Activated naive CD8-positive, alpha-beta T cell treated with anti-CD3 and anti-CD28 coated beads for 36 hours (primary cell): ENCODE measurements at places on chromosomes 11 and 22.

DNA sequence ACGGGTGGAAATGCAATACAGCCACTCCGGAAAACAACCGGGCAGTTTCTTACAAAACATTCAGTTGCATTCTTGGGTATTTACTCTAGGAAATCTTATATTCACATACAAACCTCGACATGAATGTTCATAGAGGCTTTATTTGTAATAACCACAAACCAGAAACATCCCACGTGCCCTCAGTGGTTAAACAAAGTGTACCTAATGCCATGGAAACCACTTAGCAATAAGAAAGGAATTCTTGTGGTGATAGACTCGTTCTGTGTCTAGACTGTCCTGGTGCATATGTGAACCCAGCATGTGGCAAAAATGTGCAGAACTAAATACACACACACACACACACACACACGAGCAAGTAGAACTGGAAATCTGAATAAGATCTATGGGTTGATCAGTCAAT is 1073.3 kb downstream of the TBC1D22A start:
- no peak for DNase-seq

- no peak for DNase-seq
These were observed 12.0 kb upstream of the EED start for GRCh38 chr11:86232556-86232955.

GRCh38 chr11:65316227-65317024 is 1.8 kb downstream of the CDC42EP2 start:
- DNase-seq, result no peak

DNA sequence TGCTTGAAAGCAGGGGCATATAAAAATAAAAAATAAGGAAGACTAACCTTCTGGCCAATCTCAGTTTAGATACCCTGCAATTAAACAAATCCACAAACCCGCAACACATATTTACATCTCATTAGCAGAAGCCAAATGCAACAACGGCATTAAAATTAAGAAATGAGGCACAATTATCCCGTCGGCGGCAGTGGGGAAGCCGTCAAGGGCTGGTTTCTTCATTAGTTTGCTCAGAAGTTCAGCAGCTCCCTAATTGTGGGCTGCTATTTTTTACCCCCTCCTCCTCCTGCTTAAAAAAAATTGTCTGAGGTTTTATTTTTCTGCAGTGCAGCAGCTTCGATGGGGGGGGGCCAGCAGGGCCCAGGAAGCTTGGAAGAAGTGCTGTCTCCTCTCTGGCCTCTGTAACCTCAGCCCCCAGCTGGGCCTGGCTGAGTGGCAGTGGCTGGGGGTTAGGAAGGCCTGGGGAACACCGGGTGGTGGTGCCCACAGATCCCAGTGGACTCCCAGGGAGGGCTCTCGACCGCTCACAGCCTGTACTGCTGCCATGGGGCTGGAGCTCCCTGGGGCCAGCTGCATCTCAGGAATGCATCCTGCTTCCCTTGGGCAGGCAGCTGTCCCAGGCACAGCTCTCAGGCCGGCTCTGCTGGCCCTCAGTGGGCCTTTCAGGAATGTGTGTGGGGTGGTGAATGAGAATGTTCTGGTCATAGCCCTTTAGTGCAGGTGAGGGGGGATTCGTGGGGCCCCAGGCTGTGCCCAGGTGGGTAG is 148.7 kb upstream of the B3GAT1 start:
- DNase-seq, result no peak

DNA sequence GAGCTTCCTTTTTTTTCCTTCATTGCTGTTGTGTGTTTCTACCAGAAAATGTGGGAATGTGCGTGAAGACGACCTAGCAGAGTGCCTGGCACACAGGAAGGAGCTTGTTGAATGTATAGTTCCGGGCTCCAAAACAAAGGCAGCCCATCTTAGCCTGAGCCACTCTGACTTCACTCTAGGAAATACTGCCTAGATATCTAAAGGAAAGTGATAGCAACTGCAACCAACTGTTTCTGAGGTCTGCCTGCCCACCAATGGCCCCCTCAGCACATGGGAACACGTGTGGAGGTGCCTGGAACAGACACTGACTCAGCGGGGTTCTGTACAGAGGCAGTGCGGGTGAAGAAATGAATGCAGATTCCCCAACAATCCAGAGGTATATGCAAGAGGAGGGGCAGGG is 14.7 kb upstream of the XBP1 start:
- DNase-seq, result no peak

GRCh38 chr22:17303840-17304779 is 65.2 kb upstream of the CECR2 start:
- peak; percentile 75 for DNase-seq

- DNase-seq, result no peak
These were observed 80.2 kb downstream of the PLEKHA7 start for GRCh38 chr11:16933756-16934603.

- DNase-seq, result no peak
These were observed 23.1 kb downstream of the CBL start for GRCh38 chr11:119229288-119229672.

GRCh38 chr11:77080643-77081210 is 14.0 kb downstream of the CAPN5 start:
- no peak for DNase-seq

DNA sequence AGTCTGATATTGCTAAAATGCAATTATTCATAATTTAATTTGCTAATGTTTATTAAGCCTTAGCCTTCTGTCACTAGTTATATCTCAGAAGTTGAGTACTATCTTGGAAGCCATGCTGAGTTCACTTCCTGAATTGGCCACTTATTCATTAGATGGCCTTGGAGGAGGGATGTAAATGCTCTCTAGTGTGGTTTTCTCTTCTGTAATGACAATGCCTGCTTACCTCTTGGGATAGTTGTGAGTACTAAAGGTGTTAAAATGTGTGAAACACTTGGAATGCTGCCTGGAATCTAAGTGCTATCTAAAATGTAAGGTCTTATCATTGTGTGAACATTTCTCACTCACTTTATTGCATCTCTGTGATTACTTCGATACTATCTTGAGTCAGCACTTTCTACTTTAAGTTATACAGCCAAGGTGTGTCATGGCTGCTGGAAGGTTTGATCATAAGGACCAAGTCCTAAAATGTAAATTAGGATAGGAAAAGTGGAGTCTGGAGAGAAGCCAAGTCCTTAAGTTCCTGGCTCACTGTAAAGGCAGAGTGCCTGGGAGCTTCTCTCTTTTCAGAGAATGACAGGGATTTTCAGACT is 12.4 kb downstream of the GLYATL2 start:
- DNase-seq, result no peak

- no peak for DNase-seq
These were observed 11.9 kb upstream of the ARHGAP42 start for GRCh38 chr11:100675115-100675650.

- no peak for DNase-seq
These were observed at the start of gene MTNR1B for GRCh38 chr11:92969634-92970347. Gene MTNR1B, plus strand, starts transcription at chr11:92969651. Its CDS starts 75 bp downstream, at chr11:92969726.

GRCh38 chr22:48885271-48885918 is 942.3 kb downstream of the BRD1 start:
- DNase-seq, result no peak

GRCh38 chr11:63775191-63775590 is 6.6 kb upstream of the ZFTA start:
- DNase-seq, result no peak

GRCh38 chr22:37571258-37571991 is 8.5 kb downstream of the LGALS2 start:
- no peak for DNase-seq

DNA sequence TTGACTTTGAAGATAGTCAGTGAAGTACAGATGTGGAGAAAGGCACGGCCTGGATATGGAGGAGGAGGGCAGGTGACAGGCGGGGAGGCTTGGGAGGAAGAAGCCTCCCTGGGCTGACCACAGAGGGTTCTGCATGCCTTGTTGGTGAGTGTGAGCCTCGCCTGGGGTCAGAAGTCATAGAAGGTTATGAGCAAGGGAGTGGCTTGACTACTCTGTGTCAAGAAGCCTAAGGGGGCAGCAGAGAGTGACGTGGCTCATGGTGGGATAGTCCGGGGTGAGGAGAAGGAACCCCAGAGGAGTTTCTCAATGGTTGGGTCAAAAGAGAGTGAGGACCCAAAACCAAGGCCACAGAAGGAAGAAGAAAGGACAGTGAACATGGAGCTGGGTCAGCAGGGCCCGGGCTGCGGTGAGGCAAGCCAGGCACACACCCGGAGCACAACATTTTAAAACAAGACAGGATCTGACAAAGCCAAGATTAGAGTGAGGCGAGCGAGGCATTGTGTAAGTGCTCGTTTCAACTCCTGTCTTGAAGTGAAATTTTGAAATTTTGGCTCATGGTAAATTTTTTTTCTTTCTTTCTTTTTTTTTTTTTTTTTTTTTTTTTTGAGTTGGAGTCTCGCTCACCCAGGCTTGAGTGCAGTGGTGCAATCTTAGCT is 31.9 kb downstream of the PDGFB start:
- DNase-seq, result no peak

DNA sequence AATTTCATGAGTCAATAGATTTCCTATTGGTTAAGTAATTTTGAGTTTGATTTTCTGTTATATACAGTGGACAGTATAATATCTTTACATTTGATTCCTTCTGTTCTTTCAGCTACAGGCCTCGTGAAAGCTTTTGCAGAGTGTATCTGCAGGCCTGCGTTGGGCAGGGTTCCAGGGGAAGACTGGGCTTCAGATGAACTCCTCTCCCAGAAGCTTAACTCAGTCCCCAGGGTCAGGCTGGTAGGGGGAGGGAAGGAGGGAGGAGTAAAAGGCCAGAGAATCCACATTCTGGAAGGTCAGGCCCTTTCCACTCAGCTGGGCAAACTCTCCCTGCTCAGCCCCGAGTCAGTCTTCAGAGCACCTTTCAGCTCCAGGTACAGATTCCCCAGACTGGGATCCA is 100.4 kb upstream of the NECTIN1 start:
- no peak for DNase-seq

DNA sequence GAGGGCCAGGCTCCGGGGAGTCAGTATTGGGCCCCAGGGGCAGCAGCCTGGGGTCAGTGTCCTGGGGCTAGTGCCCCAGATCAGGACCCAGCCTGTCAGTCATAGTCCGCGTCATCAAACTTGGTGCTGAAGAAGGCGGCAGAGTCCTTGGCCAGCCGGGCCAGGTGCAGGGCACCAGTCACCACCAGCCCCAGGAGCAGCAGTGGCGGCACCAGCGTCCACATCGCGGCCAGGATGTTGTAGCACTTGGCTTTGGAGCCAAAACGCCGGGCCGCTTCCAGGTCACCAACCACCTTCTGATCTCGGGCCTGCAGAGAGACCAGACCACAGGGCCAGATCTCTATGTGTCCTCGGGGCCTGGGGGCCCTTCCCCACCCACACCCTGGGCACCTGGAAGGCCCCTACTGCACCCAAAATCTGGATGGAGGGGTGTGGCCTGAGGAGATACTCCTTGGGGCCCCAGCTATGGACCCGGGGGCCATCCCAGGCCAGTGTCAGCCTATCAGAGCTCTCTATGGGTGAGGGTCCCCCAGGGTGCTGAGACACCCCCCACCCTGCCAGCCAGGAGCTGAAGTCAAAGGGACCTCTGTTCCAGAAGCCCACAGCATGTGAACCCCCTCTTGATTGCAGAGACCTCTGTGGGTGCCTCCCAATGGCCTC is 790 bp downstream of the IFITM5 start:
- DNase-seq, result peak; percentile 32

- no peak for DNase-seq
These were observed 37.7 kb downstream of the ANO1 start for GRCh38 chr11:70115778-70116177.

GRCh38 chr22:46256358-46256958 is 6.4 kb upstream of the CDPF1 start:
- no peak for DNase-seq

GRCh38 chr11:88950975-88951374 is 114.8 kb downstream of the GRM5 start:
- no peak for DNase-seq

DNA sequence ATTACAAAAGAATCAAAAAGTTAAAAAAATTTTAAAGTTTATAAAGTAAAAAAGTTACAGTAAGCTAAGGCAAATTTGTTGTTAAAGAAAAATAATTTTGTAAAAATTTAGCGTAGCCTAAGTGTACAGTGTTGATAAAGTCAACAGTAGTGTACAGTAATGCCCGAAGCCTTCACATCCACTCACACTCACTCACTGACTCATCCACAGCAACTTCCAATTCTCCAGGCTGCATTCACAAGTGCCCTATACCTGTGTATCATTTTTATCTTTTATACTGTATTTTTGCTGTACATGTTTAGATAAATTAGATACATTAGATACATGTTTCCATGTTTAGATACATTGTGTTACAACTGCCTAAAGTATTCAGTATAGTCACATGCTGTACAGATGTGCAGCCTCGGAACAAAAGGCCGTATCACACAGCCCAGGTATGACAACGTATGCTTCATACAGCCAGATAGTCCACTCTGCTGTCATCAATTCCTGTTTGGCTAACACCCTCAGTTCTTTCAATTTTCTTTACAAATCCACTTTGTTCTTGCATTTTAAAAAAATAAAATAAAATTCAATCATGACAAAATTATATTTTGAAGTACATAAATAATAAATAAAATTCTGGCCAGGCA is 80.7 kb downstream of the RBFOX2 start:
- no peak for DNase-seq

- no peak for DNase-seq
These were observed 37.8 kb upstream of the CELSR1 start for GRCh38 chr22:46574993-46575910.

- DNase-seq, result peak; percentile 34
These were observed 99.8 kb downstream of the FBXO7 start for GRCh38 chr22:32574411-32574810.

DNA sequence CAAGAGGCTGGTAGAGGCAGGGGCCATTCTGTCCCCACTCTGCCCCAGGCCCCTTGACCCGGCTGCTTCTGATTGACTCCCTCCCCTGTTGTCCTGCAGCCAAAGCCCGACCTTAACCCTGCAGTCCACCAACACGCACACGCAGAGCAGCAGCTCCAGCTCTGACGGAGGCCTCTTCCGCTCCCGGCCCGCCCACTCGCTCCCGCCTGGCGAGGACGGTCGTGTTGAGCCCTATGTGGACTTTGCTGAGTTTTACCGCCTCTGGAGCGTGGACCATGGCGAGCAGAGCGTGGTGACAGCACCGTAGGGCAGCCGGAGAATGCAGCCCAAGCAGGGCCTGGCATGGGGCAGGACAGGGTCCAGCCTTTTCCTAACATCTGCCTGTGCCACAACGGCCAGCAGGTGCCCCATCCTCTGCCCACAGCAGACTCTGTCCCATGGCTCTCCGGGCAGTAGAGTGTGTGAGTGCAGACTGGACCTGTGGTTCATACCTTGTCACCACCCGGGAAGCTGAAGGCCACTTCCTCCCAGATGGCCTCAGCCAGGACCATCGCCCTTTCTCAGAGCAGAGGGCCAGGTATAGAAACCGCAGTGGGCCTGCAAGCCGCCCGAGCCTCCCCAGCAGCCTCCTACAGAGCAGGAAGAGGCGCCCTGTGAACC is 26.8 kb upstream of the MGAT3 start:
- DNase-seq, result no peak

GRCh38 chr22:17847360-17848078 is 73.2 kb upstream of the BID start:
- DNase-seq, result no peak
